ENCODE measurements at places on chromosomes 4 and X.

- no peak for DNase-seq
Observed at GRCh38 chrX:71182871-71183270, 38.2 kb downstream of the NLGN3 start.

GRCh38 chr4:10061650-10062415 is 40.5 kb upstream of the SLC2A9 start:
- no peak for DNase-seq

DNA sequence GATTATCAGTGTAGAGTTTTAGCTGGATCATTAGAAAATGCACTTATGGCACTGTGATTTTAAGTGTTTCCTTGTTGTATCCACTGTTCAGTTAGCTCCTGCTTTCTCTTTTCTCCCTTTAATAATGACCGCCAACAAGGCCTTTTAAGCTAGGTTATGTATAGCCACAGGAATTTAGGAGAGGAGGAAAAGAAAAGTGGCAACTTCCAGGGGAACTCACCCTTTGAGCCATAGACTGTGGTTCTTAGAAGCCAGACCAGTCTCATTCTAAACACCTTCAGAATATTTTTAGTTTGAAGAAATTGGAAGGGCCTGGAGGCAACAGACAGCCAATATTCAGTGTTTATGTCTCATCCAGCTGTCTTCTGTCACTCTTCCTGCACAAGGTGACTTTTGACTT is 6.1 kb downstream of the FGF2 start:
- DNase-seq: no peak

DNA sequence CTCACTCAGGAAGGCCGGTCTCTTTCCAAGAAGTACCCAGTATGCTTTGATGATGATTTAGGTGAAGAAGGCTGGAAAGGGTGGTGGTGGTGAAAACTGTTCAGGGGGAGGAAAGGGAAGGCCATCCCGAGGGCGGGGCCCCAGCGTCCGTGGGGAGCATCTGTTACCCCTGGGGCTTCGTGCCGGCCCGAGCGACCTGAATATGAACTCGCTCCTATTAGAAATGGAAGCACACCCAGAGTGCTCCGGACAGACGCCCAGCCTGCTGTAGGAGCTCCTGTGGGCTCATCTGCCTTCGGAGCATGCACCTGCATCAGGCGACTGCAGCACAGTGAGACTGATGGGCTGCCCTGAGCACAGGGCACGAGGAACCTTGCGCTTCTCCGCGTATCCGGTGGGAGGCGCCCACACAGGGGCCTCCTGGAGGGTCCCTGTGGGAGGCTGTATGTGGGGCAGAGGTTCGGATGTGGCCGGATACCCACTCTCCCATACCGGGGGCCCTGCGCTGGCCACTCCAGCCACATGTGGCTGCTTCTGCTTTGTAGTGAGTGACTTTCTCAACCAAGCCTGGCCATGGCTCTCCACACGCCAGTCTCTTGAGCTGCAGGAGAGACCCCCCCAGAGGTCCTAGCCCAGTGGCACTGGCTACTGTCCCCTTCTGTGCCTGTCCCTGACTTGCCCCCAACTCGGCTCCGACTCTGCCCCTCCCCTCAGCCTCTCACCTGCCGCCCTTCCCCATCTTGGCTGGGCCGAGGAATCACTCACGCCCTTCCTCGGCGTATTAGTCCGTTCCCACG is 36.7 kb downstream of the FGFRL1 start:
- DNase-seq: no peak

DNA sequence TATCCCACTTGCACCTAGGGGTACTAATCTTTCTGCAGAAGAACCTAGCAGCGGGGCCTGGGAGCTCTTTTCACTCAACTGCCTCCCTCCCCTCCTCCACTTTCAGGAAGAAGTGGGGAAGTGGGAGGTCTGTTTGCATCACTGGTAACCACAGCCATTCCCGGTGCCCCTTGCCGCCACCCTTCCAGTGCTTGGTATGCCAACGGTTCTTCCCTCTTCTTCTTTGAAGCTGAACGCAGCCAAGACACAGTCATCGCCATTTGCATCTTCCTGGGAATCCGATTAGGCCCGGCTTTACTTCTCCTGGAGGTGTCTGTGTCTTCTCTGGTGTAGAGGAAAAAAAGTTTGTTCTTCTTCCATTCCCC is 47.2 kb upstream of the RBPJ start:
- DNase-seq: no peak

GRCh38 chrX:96715481-96715880 is 30.8 kb downstream of the DIAPH2 start:
- no peak for DNase-seq

DNA sequence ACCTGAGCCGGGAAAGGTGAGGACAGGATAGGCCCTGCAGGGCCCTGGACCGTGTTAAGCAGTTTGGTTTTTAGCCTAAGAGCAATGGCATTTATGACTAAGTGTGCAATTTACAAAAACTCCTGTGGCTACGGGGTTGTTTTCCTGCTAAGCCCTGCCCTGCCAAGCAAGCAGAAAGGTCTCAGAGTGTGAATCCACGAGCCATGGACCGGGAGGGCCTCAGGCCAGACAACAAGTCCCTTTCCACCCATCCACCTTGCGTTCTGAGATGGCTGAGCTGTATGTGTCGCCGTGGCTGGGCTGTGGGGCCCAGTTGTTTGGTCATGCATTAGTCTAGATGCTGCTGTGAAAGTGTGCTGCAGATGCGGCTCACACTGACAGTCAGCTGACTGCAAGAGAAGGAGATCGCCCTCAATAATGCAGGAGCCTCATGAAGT is 33.9 kb upstream of the AFAP1 start:
- peak; percentile 65 for DNase-seq

- no peak for DNase-seq
Observed at GRCh38 chr4:140707325-140707724, 48.9 kb downstream of the TBC1D9 start.

DNA sequence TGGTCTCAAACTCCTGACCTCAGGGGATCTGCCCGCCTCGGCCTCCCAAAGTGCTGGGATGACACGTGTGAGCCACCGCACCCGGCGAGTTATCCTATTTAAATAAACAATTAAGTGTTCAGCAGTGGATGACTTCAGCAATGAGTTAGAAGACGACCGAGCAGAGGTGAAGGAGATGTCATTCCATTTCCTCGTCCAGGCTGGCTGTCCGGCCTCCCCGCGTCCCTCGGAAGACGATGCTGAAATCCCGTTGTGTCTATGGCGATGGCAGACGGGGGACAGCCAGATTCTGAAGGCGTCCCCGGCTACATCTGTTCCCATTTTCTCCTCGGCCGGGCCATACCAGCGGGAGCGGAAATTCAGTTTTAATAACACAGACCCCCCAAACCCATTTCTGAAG is 209.8 kb downstream of the CRLF2 start:
- DNase-seq: no peak

DNA sequence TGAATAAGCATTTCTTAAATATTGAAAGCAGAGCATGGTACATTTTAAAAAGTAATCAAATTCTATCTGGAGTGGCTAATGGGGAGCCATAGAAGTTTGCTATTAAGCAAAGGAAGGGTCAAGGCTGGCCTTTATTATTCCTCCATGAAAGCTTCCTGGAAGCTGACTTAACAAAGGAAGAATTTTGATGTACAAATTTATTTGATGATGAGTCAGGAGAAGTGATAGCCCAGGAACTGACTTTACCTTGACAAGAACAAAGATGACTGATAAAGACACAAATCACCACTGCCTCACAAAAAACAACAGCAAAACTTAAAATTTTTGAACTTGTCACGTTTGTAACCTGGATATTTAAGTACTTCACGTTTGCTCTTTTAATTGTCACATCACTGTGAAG is 872.1 kb downstream of the PCDH7 start:
- no peak for DNase-seq

DNA sequence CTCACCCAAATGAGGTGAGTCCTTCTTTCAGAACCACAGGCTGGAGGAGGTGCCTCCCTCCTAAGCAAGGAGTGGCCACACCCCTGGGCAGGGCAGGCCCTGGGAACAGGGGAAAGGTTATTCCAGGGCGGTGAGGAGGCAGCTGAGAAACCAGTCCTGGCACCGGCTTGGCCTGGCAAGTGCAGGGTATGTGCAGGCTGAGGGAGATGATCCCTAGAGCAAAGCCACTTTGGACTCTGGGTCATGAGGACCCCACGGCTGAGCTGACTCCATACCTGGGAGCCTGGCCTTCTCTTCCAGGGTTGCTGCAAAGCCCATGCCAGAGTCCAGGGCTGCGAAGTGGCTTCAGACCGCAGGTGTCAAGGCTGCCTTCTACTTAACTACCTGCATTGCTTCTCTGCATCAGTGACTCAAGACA is 49.5 kb upstream of the HELT start:
- DNase-seq: no peak

DNA sequence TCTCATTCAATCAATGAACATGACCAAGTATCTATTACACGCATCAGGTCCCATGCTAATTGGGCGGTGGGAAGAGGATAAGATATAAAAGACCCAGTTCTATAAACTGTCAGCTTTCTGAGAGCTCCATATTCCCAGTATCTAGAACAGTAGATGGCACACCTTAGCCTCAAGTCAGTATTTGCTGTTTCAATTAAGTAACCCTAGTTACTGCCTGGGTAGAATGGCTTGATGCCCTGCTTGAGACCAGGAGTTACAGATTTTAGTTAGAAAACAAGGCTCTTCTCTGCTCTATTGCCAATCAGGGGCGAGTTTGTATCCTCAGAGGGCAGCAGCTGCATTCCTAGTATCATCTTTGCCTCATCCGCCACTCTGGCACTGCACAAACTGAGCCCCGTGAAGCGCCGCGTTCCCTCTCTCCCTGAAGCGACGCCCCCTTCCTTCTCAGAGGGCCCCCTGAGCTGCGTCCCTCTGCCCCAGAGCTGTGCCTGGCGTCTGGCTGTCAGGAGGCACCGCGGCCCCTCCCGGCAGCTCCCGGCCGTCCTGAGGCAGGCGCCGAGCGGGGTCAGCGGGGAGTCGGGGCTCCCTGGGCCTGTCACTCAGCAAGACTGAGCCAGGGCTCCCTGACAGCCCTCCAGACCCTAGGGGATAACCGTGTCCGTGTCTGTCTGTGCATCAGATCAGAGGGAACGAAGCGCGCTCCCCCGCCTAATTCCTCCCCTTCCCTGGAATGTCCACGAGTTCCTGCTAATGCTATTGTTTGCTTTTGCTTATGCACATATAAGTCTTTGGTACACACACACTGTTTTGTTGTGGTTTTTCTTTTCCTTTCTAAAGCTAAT is 212.4 kb upstream of the TTC29 start:
- DNase-seq: no peak

DNA sequence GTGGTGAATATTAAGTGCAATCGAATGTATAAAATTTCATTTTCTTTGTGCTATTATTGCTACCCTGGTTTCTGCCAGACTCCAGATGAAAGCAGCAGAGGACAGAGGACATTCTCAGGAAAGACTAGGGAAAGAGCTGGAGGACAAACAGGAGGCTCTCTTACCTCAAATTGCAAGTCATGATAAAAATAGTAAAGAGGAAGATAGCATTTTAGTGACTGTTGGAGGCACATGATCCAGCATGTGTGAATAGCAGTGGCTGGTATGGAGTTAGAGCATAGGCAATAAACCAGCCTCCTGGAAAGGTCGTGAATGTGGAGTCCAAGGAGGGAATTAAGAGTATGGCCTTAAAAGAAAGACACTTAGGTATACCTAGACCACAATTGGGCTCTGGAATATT is 1040.0 kb downstream of the STPG2 start:
- DNase-seq: no peak

DNA sequence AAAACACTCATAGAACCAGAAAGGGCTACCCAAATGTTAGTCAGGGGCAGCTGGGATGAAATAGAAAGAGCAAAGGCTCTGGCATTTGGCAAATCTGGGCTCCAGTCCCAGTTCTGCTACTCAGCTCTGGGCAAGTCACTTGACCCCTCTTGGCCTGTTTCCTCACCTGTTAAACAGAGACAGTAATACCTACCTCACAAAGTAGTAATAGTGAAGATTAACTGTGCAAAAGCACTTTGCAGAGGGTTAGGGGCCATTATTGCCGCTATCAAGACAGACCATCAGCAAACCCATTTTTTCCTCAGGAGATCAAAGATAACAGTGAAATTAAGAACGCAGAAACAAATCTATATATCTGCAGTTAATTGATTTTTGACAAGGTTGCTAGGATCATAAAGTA is 20.6 kb downstream of the ZBTB33 start:
- DNase-seq: no peak

GRCh38 chr4:837772-838171 is 11.8 kb upstream of the CPLX1 start:
- no peak for DNase-seq

GRCh38 chr4:113221990-113222389 is 172.5 kb downstream of the ANK2 start:
- no peak for DNase-seq

- no peak for DNase-seq
Observed at GRCh38 chr4:123844374-123844773, 447.8 kb downstream of the SPRY1 start.

DNA sequence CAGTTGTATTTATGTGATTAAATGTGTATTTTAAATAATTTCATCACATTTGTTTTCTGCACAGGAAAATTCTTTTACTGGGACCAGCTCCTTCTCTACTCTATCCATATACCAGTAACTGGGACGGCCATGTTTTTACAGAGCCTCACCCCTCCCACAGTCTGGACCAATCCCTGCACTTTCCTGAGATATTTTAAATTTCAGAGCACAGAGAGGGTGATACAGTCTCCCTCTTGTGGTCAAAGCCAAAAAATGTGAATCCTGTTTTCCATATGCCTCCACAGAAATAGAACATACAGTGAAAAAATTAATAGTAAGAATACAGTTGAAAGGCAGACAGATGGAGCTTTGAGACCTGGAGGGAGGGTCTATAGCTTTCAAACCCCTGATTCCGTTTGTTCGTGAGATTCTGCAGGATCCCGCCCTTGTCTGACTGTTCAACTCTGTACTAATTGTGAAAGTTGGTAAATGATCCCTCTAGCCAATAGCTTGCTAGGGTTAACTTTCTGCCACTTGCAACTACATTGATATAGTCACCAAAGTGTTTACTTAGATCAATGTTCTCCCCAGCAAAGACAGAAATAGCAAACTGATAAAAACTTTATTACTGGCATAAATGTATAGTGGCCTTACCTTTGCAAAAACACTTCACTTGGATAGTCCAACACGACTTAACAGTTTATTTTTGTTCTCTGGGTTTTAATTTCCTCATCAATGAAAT is 172.2 kb downstream of the PPARGC1A start:
- no peak for DNase-seq

- no peak for DNase-seq
Observed at GRCh38 chrX:95156566-95156965, 1482.6 kb downstream of the FAM133A start.

- no peak for DNase-seq
Observed at GRCh38 chrX:124475358-124475757, 129.0 kb downstream of the SH2D1A start.

DNA sequence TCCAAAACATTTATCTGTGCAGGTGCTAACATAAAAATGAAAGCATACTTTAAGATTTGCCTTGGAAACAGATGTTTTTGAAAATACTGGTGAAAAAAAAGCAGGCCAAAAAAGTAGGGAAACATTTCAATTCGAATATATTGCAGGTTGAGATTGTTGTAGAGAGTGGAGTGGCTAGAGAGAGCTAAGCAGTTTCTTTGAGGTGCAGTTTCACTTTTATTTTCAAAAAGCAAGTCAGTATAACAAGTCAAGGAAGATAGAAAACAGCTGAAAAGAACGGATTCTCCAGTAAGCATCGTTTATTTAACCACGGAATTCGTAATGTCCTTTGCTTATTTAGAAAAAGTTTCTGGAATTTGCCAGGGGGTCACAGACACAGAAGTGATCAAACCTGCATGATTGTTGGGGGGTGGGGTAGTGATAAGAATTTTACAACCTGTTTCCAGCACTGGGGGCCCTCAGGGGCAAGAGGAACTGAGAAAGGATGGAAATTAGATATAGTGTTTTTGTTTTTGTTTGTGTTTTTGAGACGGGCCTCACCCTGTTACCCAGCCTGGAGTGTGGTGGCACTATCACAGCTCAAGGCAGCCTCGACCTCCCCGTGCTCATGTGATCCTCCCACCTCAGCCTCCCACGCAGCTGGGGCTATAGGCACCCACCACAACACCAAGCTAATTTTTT is 175.0 kb downstream of the TENM3 start:
- no peak for DNase-seq

All from activated CD4-positive, alpha-beta memory T cell treated with anti-CD3 and anti-CD28 coated beads for 36 hours (primary cell).